Activated CD8-positive, alpha-beta memory T cell treated with anti-CD3 and anti-CD28 coated beads, Interleukin-2, amount 10 ng/mL, durations not matched to agents 7 days and 5 days (primary cell): ENCODE measurements at places on chromosomes 2 and 18. TPM values are rescaled to one million over a fixed set of nuclear protein-coding genes. Genes with fewer than 3 reads are reported as not detected.

The CXCR4 gene
- total RNA-seq, result 133 TPM

The SLC25A12 gene
- total RNA-seq, result 28.9 TPM

The PRSS56 gene
- not detected for total RNA-seq

The FRZB gene
- not detected for total RNA-seq

The STON1 gene
- 2.4 TPM for total RNA-seq

The NTSR2 gene
- total RNA-seq, result not detected

The SNRNP27 gene
- 54.6 TPM for total RNA-seq

The CCT4 gene
- 245 TPM for total RNA-seq

The SCG2 gene
- total RNA-seq, result not detected

The DHRS9 gene
- not detected for total RNA-seq

The SH3BP4 gene
- total RNA-seq, result not detected

The MARCHF4 gene
- not detected for total RNA-seq

The MC5R gene
- total RNA-seq, result not detected

The REEP1 gene
- 0.16 TPM for total RNA-seq

The IL1RN gene
- total RNA-seq, result 1.8 TPM

The CCDC121 gene
- total RNA-seq, result 0.98 TPM

The SIX3 gene
- total RNA-seq, result 0.21 TPM

The SLC35F5 gene
- total RNA-seq, result 21.6 TPM

The RGPD4 gene
- 0.54 TPM for total RNA-seq

The CYP27A1 gene
- total RNA-seq, result not detected

The PROM2 gene
- 0.82 TPM for total RNA-seq

The ARHGAP28 gene
- total RNA-seq, result not detected

The GEN1 gene
- total RNA-seq, result 40.0 TPM

The SAG gene
- total RNA-seq, result 0.09 TPM

The EMX1 gene
- total RNA-seq, result not detected

The UGT1A5 gene
- total RNA-seq, result not detected

The OSBPL6 gene
- 0.73 TPM for total RNA-seq

The GRB14 gene
- total RNA-seq, result not detected

The NT5DC4 gene
- total RNA-seq, result not detected

The STARD6 gene
- total RNA-seq, result 0.20 TPM

The CHRNG gene
- not detected for total RNA-seq

The CKAP2L gene
- 62.2 TPM for total RNA-seq

The IL1B gene
- 0.14 TPM for total RNA-seq

The LOXHD1 gene
- 0.06 TPM for total RNA-seq

The FOXD4L1 gene
- total RNA-seq, result 0.23 TPM

The CHMP1B gene
- total RNA-seq, result 23.4 TPM

The LYPD1 gene
- not detected for total RNA-seq

The RNF149 gene
- 100 TPM for total RNA-seq

The CPLX4 gene
- total RNA-seq, result not detected

The CASP8 gene
- total RNA-seq, result 90.0 TPM

The ACVR2A gene
- 1.5 TPM for total RNA-seq

The RTP5 gene
- not detected for total RNA-seq

The ELOA2 gene
- not detected for total RNA-seq

The OXER1 gene
- total RNA-seq, result 0.21 TPM

The DYSF gene
- total RNA-seq, result 8.9 TPM

The STPG4 gene
- total RNA-seq, result 0.40 TPM

The SCLY gene
- 29.1 TPM for total RNA-seq

The CLEC4F gene
- not detected for total RNA-seq

The CAPN13 gene
- not detected for total RNA-seq

The ALPP gene
- total RNA-seq, result not detected
